ENCODE measurements at places on chromosomes 3 and 15. TPM values are rescaled to one million over a fixed set of nuclear protein-coding genes. Genes with fewer than 3 reads are reported as not detected.

- no peak for DNase-seq
These were observed 62.1 kb downstream of the RASGRF1 start for GRCh38 chr15:79028411-79028964.

GRCh38 chr3:139302084-139302800 lies 41.6 kb upstream of the MRPS22 start:
- peak; percentile 33 for DNase-seq

The SOX14 gene
- not detected for total RNA-seq

The PODXL2 gene
- 10.6 TPM for total RNA-seq
